ENCODE measurements at places on chromosomes 5 and 9. TPM values are rescaled to one million over a fixed set of nuclear protein-coding genes. Genes with fewer than 3 reads are reported as not detected.

GRCh38 chr9:104276709-104277245 is 182.7 kb downstream of the SMC2 start:
- no peak for DNase-seq

GRCh38 chr5:671459-672328 is 21.5 kb downstream of the TPPP start:
- peak; percentile 25 for DNase-seq

- peak; percentile 15 for DNase-seq
Observed at GRCh38 chr5:132176987-132177386, 50.7 kb downstream of the P4HA2 start.

DNA sequence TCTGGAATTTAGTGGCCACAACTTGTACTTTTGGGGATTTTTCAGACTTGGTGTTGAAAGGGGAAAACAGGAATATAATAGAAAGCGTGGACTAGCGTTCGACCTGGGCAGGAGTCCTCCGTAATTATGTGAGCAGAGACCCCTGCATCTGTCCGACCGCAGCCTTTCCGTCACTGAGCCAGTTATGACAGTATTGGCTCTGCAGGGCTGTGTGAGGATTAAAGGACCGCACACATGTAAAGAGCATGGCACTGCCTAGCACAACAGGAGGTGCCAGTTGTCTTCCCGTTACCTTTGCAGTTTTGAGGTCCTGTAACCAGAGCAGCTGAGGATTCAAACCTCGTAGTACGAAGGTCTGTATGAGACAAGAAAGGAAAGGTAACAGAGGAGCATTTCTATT is 1.2 kb downstream of the B4GALT7 start:
- no peak for DNase-seq

- DNase-seq, result no peak
Observed at GRCh38 chr5:95152535-95152934, 132.4 kb downstream of the MCTP1 start.

- DNase-seq, result no peak
Observed at GRCh38 chr5:152437866-152438265, 32.8 kb upstream of the NMUR2 start.

DNA sequence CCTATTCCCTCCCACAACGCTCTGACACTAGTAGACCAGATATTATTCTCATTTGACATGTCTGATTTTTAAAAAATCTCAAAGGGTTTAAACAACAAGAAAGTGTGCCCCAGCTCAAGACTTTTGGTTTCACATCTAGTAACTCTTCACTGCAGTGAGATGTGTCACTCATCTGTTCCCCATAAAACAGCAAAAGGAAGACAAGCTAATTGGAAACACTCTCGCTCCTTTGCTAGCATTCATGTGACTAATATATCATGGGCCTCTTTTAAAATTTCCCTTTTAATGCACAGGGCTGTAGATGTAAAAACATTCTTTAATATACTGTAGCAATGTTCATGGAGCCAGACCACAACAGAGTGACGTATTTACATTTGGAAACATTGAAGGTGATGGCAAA is 372.6 kb downstream of the ZNF608 start:
- DNase-seq, result no peak

GRCh38 chr5:129465776-129466344 is 5.8 kb downstream of the ADAMTS19 start:
- DNase-seq, result no peak

DNA sequence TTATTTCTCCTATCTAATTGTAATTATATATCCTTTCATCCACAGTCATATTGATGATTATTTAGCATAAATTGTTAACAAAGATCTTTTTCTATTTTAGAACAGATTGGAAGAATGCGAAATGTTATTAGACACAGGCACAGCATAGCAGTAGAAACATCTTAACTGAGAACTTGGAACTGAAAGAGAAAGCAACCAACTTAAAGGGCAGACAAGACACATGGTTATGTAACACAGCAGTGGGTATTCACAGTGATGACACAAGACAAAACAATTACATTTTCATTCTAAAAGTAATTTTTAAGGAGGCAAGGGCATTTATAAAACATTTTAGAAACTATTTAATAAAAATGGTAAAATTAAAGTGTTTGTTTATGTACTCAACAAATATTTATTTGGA is 57.7 kb upstream of the MEF2C start:
- DNase-seq, result peak; percentile 35

DNA sequence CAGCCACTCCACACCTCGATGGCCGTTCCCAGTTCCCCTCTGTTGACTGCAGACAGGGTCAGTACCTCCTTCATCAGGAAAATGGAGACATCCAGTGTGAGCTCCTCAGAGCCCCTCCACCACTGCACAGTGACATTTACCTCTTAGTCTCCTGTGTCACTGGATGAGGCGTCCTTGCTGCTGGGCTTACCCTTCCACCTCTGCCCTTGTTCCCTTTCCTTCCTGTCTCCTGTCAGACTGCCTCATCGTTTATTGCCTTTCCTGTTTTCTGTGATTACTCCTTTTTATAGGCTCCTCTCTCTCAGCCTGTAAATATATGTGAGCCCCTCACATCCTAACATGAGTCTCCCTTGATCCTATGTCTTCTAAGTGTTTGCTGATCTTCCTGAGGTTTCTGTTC is 23.2 kb upstream of the SPTAN1 start:
- no peak for DNase-seq

DNA sequence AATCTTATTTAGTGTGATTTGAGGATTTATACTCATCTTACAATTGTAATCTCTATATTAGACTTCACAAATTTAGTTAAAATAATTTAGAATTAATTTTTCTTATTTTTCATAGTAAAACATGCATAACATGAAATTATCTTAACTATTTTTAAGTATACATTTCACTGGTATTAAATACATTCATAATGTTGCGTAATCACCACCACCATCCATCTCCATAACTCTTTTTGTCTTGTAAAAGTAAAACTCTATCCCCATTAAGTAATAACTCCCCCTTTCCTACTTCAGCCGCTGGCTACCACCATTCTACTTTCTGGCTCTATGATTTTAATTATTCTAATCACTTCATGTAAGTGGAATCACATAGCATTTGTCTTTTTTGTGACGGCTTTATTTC is 193.4 kb downstream of the SH3GL2 start:
- no peak for DNase-seq

DNA sequence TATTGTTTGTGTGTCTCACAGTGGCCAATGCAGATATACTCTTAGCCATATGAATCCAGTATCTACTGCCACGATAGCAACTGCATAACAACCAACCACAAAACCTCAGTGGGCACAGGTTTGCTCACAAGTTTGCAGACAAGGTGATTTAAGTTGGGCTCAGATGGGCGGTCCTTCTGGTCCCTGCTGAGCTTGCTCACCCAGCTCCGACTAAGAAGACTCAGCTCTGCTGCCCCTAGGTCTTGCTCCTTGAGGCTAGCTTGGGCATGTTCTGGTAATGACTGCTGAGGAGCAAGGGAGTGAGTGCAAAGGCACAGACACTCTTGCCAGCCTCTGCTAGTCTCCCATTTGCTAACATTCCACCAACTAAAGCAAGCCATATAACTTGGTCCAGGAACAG is 52.6 kb downstream of the MTX3 start:
- DNase-seq, result no peak

- DNase-seq, result no peak
Observed at GRCh38 chr9:21729648-21730047, 72.8 kb upstream of the MTAP start.

DNA sequence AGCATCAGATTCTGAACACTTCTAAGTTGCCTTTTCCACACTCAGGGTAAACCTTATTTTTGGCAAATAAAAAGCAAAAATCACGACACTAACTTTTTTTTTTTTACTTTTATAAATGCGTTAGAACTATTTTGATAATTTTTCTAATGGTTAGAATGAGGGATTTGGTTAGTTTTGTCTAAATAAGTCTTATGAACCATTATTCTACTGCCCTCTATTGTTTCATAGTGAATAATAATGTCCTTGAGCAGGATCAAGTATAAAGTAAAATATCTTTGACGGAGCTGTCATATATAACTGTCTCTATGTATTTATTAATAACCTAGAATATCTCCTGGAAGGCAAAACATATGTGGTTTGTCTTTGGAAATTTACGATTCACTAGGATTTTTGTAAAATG is 631.8 kb downstream of the GABRG2 start:
- no peak for DNase-seq

GRCh38 chr5:91397791-91398190 is 14.7 kb upstream of the ARRDC3 start:
- no peak for DNase-seq

GRCh38 chr9:12415361-12415760 is 277.8 kb upstream of the TYRP1 start:
- DNase-seq, result no peak

DNA sequence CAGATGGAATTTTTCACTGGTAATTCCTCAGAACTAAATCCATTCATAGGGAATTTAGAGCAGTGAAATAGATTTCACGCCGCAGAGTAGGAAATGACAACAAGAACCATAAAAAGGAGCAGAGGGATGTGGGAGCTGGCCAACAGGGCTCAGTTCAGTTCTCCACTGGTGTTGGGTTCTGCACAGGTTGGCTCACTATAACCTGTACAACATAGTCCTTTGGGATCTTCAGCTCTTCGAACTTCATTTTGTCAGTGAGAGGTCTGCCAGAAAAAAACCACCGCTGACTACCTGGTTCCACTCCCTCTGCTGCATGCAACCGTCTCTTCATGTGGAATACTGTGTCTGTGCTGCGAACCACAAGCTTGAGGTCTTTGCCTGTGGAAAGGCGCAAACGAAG is 17.7 kb downstream of the EFCAB9 start:
- DNase-seq, result no peak

- no peak for DNase-seq
Observed at GRCh38 chr9:14303100-14303499, 10.8 kb downstream of the NFIB start.

DNA sequence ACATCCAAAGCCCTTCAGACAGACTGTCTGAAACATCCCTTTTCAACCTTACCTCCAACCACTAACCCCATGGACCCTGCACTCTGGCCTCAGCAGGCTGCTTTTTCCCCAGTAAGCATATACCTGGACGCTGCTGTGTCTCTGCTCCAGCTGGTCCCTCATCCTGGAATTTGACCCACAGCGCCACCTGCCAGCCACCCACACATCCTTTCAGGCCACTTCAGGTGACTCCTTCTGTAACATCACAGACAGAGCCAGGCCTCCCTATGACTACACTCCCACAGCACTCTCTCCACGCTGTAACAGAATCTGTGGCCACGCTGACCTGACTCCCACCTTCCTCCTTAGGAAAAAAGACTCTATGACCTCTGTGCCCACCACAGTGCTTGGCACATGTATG is 3.4 kb downstream of the MGAT1 start:
- DNase-seq, result no peak

- no peak for DNase-seq
Observed at GRCh38 chr9:108609227-108609896, 246.4 kb downstream of the ACTL7B start.

The SH2D3C gene
- 47.3 TPM for polyA plus RNA-seq

The WDR38 gene
- not detected for polyA plus RNA-seq

The TEX48 gene
- polyA plus RNA-seq, result not detected

The EXOSC3 gene
- polyA plus RNA-seq, result 19.6 TPM

The PRLR gene
- polyA plus RNA-seq, result 0.88 TPM

The SGCD gene
- polyA plus RNA-seq, result not detected

The HAVCR1 gene
- polyA plus RNA-seq, result not detected

The SPATA6L gene
- polyA plus RNA-seq, result not detected

The FOXD4 gene
- not detected for polyA plus RNA-seq

Measured in CD14-positive monocyte (primary cell).